T-helper 17 cell (primary cell): ENCODE measurements at places on chromosomes 16 and 17. TPM values are rescaled to one million over a fixed set of nuclear protein-coding genes. Genes with fewer than 3 reads are reported as not detected.

CD300E gene
- total RNA-seq: 0.81 TPM

NPIPA5 gene
- total RNA-seq: 12.3 TPM

DNAI2 gene
- total RNA-seq: 4.1 TPM

KIF2B gene
- not detected for total RNA-seq

DNA sequence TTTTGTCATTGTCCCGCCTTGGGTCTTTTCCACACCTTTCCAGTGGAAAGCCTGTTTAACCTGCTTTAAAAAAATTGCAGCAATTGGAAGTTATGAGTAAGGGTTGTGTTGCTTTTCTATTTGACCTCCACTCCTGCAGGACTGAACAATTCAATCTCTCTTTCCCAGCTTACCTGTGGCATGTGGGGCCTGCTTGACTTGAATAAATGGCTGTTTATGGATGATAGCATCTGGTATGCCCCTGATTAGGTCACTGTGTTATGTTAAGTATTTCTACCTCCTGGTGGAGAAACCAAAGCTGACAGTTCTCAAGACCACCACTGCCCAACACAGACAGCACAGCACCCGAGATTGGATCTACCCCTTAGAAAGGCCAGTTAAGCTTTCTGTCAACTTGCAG, 64.8 kb upstream of the NOG start:
- DNase-seq: no peak

GRCh38 chr16:49574826-49575225, 201.2 kb downstream of the C16orf78 start:
- DNase-seq: no peak

DNA sequence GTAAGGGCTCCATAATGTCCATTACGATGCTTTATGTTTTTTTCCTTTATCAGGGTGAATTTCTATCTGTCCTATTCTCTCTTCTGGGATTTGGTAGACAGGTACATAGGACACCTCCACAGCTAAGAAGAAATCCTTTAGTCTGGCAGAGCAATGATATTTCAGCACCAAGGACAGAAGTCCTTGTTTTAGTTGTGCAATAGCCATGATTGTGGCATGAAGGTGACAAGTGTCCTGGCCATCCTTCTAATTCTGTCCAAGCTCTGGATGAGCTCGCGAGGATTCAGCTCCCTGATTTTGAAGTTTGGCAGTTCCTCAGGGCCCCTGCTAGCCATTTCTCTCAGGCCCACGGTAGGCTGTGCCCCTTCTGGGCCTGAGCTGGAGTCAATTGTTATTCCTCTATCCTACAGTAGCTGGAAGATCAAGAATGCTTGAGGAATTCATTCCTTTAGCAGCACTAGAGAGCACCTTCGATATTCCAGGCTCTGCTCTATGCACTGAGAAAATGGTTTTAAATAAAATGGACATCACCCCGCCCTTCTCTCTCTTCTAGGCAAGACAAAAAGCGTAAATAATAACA, 320.8 kb downstream of the XYLT1 start:
- no peak for DNase-seq

GRCh38 chr17:59454633-59455105, 110.7 kb upstream of the DHX40 start:
- no peak for DNase-seq

DNA sequence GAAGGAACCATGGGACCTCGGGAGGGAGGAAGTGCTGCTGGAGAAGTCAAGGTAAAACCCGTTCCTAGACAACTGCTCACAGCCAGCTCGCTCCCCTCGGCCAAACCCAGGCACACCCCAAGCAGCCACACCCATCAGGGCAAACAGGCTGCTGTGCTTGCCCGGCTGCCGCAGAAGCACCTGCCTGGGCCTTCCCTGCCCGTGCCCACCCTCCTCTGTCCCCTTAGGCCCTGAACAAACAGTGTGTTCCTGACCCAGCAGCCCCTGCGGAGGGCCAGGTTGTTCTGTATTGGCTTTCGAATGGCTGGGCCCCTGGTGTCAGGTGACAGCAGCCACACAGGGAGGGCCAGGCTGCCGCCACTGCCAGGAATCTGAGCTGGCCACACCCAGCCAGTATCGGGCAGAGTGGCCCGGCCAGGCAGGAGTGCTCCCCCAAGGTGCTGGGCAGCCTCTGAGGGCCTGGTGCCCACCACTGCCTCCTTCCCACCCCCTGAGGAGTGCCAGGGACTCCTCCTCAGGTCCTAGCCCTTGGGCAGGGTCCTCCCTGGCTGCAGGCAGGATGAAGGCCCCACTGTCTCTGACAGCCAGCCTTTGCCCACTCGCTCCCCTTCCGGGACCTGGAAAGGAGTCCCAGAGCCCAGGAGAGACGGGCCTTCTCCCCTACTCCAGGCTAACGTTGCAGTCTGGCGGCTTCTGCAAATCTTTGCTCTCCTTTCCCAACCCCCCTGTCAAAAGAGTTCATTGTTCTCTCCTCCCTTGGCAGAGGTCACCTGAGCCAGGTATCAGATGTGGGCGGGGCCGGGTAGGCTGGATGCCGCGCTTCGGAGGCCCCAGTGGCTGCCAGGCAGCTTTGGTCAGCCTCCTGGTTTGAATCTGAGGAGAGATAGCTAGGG, 24.0 kb downstream of the LLGL2 start:
- DNase-seq: no peak

DNA sequence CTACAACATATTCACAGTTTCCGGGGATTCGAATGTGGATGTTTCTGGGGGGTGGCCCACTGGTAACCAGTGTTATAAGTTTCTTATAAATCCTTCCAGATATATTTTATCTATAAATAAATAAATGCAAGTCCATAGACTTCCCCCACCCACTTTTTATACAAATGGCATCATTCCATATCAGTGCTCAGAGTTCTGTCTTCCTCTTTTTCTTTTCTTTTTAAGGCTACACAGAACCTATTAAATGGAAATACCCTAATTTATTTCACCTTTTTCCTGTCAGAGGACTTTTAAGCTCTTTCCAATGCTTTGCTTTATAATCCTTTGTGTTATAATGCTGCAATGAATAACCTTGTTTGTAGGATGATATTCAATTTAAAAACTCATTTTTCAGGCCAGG, 3.8 kb downstream of the LGALS9 start:
- no peak for DNase-seq

GRCh38 chr16:19274165-19274797, 11.2 kb upstream of the CLEC19A start:
- DNase-seq: no peak

DNA sequence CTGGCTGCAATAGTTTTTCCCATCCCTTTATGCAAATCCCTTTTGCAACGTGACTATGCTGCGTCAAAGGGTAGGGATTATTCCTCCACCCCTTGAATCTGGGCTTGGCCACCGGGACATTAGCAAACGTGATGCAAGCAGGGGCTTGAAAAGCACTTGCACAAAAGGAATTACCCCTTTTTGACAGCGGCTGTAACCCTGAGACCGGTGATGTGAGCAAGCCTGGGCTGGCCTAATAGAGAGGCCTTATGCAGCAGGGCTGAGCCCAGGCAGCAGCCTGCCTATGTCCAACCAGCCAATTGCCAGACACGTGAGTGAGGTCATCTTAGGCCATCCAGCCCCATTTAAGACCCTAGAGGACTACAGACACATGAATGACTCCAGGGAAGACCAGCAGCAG, 30.4 kb upstream of the PAFAH1B1 start:
- no peak for DNase-seq

GRCh38 chr16:74052016-74052415, 244.6 kb upstream of the PSMD7 start:
- DNase-seq: no peak

DNA sequence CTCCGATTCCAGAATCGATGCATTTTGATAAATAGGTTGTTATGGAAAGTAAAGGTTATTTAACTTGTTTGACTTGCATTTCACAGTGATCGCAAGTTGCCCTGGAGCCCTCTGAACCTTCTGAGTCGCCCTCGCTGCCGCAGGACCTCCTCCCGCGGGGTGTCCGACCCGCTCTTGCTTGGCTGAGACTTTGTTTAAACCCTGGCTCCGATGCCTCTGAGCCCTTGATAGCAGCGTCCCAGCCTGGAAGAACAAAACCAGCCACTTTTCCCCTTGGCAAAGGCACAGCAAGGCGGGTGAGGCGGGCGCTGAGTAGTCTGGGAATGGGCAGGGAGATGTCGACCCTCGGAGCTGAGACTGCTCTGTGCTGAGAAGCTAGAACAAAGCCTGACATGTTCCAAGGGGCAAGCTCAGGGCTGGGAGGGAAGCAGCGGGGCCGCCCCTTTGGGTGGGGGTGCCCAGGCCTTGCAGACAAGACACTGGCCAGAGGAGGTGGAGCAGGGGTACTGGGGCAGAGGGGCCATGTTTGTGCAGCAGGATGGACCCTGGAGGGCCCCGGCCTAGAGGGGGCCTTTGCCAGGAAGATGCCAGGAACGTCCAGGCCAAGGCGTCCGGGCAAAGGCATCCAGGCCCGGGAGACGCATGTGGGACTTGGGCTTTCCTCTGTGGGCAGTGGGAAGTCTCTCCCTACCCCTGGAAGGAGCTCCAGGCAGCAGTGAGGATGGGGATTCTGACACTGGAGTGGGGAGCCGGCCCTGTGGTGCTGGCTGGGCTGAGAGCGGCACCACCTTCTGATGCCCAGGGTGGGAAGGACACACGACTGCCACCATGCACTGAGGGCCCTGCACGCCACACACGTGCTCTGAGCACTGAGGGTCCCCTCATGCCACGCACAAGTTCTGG, 30.3 kb upstream of the CDH15 start:
- no peak for DNase-seq

DNA sequence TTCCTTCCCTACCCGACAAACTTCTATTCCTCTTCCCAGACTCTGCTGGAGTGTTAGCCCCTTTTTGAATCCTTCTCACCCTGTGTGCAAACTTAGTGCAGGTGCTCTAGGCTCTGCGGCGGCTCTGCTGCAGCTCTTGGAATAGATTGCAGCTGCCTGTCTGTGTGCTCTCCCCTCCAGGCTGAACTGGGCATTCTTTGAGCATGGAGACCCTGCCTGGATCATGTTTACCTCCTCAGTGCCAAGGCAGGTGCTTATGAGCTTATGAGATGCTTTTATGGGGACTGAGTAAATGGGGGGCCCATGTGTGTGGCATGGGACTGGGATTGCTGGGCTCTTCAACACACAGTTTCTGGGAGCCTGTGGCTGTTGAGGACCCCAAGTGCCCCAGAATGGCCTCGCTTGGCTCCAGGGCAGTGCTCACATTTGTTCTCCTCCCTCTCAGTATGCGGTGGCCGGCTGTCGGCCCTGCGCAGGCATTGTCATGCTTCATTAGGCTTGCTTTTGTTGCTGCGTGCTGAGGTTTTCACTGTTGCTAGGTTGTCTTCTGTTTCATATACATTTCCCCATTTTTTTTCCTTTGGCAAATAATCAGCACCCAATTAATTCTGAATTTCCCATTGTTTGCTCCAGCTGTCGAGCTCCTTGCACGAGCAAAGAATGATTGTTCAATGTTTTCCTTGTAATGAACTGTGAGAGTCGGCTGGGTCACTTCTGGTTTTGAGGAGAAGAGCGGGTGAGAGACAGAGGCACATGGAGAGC, 185.5 kb upstream of the NLRP1 start:
- no peak for DNase-seq
